ENCODE measurements at places on chromosomes 16 and 17.

DNA sequence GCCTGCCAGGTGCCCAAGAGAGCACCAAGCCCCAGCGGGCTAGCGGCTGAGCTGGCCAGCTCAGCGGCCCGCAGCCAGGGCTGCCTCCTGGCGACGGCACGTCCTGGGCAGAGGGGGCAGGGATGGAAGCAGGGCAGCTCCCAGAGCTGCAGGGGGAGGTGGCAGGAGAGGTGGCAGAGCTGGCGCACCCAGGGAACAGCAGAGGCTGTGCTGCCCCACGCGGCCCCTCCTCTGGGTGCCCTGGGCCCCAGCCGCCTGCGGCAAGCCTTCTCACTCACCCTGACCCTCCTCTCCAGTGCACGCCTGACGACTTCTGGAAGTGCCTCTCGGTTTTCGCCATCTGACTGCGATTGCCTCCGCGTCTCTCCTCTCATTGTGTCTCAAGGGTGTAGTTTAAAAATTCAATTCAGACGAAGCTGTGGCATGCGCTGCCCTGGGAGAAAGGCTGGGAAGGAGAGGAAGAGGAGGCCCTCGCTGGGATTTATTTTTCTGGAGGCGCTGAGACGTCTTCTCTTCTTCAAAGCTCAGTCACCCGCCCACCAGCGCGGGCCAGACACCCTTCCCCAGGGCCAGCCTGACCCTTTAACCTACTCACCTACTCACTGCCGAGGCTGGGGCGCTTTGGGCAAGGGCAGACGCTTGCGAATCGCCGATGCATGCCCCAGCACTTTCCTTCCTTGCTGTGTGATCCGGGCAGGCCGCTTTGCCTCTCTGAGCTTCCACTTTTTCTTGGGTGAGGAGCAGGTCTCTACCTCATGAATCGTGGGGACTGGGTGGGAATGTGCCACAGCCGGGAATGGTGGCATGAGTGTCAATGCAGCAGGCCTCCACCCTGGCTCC, 24.9 kb downstream of the GSE1 start:
- DNase-seq, result no peak

GRCh38 chr17:238964-239259, 57.5 kb upstream of the DOC2B start:
- no peak for DNase-seq

GRCh38 chr17:50055426-50056216, at the start of gene ITGA3:
Gene ITGA3 (plus strand): TSS chr17:50056110. CDS start chr17:50056440, 330 bp downstream.
- DNase-seq, result peak; percentile 63

DNA sequence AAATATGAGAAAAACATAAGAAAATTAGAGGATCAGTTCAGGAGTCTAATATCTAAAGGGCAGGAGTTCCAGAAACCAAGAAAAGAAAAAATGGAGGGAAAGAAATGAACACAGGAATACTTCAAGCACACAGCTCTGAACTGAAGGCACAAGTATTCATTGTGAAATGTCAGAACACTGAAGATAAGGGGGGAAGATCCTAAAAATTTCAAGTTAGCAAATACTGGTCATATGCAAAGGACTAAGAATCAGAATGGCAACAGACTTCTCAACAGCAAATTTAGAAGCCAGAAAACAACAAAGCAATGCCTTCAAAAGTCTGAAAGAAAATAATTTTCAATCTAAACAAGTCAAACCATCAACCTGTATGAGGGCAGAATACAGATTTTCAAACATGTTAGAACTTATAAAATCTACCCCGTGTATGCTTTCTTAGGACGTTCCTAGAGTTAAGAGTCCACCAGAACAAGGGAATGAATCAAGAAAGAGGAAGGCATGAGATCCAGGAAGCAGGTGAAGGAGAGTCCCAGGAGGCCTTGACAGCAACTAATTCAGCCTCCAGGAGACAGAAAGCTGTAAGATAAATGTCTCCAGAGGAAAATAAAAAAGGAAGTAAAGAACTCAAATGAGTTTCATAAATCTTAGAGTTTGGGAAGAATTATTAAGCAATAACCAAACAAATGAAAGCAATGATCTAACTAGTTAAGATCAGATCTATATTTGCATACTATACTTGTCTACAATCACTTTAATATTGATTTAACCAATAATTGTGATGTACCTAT, 2.8 kb downstream of the BRD7 start:
- DNase-seq, result no peak

DNA sequence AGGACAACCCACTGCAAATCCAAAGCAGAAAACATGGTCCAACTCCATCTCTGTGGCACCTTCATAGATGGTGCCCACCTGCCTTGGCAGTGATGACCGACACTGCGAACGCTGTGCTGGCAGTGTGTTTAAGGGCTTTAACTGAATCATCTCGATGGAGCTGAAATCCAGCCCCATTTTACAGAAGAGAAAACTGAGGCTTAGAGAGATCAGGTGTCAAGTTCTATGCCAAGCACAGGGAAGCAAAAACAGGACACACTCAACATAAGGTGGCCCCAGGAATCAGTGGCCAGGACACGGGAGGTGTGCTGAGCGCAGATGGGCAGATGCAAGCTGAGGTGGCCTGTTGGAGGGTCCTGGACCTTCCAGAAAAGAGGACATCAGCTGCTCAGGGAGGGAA, 10.7 kb upstream of the TCF25 start:
- no peak for DNase-seq
